GM23248 (cell line): ENCODE measurements at places on chromosomes 4 and X.

DNA sequence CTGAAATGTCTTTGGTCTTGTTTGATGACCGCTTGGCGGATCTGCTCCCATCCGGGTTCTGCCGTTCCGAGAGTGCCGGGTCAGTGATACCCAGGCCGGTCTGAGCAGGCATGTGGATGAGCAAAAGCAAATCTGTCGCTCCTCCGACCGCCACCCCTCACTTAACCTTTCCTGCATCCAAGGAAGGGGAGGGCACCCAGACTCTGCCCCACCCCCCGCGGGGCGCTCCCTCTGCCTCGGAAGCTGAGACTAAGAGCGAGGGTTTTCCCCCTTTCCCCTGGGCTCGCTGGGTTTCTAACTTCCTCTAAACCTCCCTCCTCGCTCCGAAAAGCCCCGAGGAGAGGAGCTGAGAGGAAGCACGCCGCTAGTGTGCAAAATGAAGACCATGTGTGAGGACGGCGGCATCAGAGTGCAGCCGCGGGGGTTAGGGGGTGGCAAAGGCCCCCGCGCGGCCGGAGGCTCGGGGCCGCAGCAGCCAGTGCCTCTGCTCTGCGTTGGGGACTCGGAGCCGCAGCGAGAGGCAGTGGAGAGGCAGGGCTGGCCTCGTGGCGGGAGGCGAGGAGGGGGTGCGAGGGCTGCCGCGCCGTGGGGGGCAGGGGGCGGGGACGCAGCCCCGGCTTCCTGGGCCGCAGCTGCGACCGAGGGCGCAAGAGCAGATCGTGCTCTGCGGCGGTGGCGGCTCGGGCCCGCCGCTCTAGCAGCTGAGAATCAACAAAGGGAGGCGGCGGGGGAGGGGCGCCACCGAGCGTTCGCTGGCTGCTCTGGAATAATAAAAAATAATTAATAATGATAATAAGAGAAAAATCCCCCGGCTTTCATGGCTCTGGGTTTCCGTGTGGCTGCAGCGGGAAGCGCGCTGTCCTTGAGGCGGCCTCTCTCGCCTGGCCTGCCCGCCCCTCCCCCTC lies 55.8 kb upstream of the BCOR start:
- H3K27me3 ChIP-seq, result no peaks in the 10 kb centered on the region
- H3K4me3 ChIP-seq, result peak overlapping the region; percentile 68
- H3K27ac ChIP-seq, result peak overlapping the region; percentile 62; the same call in 1 of the 2 replicates
- DNase-seq, result peak; percentile 49

DNA sequence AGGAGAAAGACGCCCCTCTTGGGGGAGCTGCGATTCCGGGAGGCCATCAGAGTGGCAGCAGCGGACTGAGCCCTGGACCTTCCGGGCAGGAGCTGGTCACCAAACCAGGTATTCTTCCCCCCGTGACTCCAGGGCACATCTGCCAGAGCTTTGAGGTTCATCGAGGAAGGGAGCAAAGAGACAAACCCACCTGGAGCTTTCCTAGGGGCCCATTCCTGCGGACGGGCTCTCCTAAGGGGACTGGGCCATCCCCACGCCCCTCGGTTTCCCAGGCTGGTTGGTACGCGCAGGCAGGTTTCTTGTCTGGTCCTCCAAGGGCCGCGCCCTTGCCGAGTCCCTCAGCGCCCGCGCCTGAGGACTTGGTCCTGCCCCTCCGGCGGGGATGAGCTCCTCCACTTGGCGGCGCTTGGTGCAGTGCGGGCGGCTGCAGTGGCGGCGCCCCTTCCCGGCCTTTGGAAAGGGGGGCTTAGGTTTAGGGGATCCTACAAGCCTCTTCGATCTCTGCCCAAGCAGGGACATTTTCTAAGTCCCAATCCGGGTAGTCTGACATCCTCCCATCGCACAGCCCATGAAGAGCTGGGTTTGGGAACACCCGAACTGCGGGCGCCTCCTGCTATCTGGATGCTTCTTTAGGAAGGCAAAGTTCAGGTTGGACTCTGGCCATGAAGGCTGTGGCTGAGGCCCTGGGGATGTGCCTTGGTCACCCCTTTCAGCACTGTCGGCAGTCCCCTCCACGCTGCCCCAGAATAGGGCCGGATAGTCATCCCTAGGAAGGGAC lies 538 bp downstream of the STBD1 start:
- peak overlapping the region; percentile 76 for H3K27ac ChIP-seq
- H3K4me3 ChIP-seq, result peak overlapping the region; percentile 90
- peaks cover 4% of the 10 kb centered on the region; the same call in 1 of the 2 replicates for H3K4me1 ChIP-seq
- peak; percentile 90 for DNase-seq
- H3K36me3 ChIP-seq, result no peaks in the 10 kb centered on the region
- no peaks in the 10 kb centered on the region for H3K27me3 ChIP-seq

DNA sequence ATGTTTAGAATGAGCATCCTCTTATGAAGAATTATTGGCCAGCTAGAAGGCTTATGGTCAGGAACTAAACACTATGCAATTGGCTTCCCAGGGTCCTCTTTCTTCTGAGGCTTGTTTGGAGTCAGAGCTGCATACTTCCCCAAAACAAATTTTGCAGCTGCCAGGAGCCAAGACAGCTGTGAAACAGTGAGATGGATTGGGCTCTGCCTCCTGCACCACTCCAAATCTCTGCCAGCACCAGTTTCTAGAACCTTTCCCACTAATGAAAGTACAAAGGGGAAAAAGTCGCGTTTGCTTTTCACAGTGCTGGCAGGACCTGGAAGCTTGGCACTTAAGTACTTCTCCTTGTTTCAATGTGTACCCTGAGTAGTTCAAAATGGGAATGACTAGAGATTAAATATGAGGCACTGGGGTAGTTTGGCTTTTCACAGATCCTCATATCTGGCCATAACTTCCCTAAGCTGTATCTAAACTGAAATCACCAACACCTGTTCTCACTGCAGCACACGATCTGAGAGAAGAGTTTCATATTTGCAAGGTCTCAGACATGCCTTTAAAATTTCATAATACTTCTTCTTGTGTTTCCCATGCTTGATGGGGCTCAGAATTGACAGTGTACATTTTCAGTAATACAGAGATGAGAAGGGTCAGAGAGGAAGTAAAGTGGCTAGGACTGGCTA lies 20.7 kb upstream of the AR start:
- no peaks in the 10 kb centered on the region for H3K4me1 ChIP-seq
- H3K27me3 ChIP-seq, result no peaks in the 10 kb centered on the region
- no peak overlapping the region for H3K27ac ChIP-seq
- DNase-seq, result no peak
- no peak overlapping the region for H3K4me3 ChIP-seq
- H3K36me3 ChIP-seq, result no peaks in the 10 kb centered on the region

DNA sequence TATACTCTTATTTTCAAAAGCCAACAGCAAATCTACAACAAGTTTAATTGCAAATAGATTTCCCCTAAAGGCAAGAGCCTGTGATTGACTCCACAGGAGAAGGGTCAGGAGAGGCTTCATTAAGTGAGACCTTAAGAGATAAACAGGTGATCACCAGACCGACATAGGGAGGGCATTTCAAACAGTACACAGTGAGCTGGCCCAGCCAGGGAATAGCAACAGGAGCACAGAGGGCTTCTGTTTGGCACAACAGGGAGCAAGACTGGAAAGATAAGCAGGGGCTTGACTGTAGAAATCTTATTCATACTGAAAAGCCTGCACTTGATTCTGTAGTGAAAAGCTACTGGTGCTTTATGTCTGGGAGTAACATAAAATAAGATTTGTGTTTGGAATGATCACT lies 3.9 kb downstream of the RUFY3 start:
- no peak overlapping the region for H3K4me3 ChIP-seq
- no peaks in the 10 kb centered on the region for H3K27me3 ChIP-seq
- no peak overlapping the region for H3K27ac ChIP-seq

GRCh38 chrX:107834275-107835201 lies 8.9 kb downstream of the MID2 start:
- peaks cover 5% of the 10 kb centered on the region; the same call in 1 of the 2 replicates for H3K4me1 ChIP-seq
- no peak overlapping the region for H3K27ac ChIP-seq
- no peaks in the 10 kb centered on the region for H3K36me3 ChIP-seq
- no peak for DNase-seq
- no peak overlapping the region for H3K4me3 ChIP-seq

GRCh38 chr4:3128976-3129375 lies 54.5 kb downstream of the HTT start:
- DNase-seq, result peak; percentile 81
- peaks cover 37% of the 10 kb centered on the region for H3K36me3 ChIP-seq
- peak overlapping the region; percentile 42 for H3K27ac ChIP-seq
- H3K27me3 ChIP-seq, result no peaks in the 10 kb centered on the region
- H3K4me3 ChIP-seq, result no peak overlapping the region

GRCh38 chr4:41976775-41977516 lies 4.6 kb upstream of the DCAF4L1 start:
- no peak overlapping the region for H3K4me3 ChIP-seq
- no peaks in the 10 kb centered on the region for H3K4me1 ChIP-seq
- no peaks in the 10 kb centered on the region for H3K27me3 ChIP-seq
- no peak for DNase-seq
- no peaks in the 10 kb centered on the region for H3K36me3 ChIP-seq

DNA sequence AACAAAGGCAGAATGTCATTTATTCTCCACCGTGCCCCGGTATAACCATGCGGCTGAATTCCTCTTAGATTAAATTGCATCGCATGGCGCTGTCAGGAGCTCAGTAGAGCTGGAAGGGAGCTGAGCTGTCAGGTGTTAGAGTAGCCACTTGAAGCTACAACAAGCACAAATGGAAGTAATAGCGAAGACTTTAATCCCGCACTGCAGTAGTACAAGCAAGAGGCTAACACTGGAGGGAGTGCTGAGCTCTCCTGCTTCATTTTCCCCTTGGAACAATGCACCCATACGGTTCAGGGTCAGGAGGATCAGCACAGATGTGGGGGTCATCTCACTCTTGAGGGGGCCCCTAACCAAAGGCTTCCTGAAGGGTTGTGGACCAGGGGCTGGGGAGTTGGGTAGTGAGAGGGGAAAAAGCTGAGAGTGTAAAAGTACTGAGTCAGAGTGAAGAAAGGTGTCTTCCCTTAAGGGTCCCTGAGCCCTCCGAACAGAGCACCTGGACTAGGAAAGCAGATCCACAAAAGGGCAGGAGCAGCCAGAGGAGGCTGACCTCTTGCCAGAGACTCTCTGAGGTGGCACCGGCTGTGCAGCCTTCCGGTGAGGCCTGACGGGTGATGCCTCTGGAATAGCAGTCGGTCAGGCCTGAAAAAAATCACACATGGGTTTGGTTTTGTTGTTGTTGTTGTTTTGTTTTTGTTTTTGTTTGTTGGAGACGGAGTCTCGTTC lies 36.0 kb upstream of the CBR4 start:
- no peak overlapping the region for H3K4me3 ChIP-seq
- H3K27me3 ChIP-seq, result no peaks in the 10 kb centered on the region
- no peaks in the 10 kb centered on the region for H3K4me1 ChIP-seq
- no peaks in the 10 kb centered on the region for H3K36me3 ChIP-seq
- no peak overlapping the region for H3K27ac ChIP-seq
- no peak for DNase-seq

GRCh38 chr4:108001540-108002135 lies 11.9 kb downstream of the HADH start:
- H3K4me1 ChIP-seq, result peaks cover 21% of the 10 kb centered on the region
- H3K4me3 ChIP-seq, result no peak overlapping the region
- H3K27ac ChIP-seq, result no peak overlapping the region
- no peaks in the 10 kb centered on the region for H3K36me3 ChIP-seq

DNA sequence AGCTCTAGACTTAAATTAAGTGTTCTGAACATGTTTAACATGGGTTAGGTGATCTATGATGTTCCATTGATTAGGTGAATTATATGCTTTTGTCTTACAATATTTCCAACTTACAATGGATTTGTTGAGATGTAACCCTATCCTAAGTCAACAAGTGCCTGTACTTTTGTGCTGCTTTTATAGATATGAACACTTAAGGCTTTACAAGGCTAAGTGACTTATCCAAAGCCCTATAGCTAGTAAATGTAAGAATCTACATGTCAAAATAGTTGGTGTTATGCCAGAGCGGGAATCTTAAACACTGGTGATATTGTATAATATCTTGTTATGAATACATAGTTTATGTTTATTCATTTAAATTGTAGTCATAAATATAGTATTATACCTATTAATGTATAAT lies 1629.1 kb upstream of the IGFBP7 start:
- H3K27me3 ChIP-seq, result no peaks in the 10 kb centered on the region
- DNase-seq, result no peak
- H3K4me1 ChIP-seq, result no peaks in the 10 kb centered on the region
- no peak overlapping the region for H3K27ac ChIP-seq
- H3K36me3 ChIP-seq, result no peaks in the 10 kb centered on the region
- no peak overlapping the region for H3K4me3 ChIP-seq

DNA sequence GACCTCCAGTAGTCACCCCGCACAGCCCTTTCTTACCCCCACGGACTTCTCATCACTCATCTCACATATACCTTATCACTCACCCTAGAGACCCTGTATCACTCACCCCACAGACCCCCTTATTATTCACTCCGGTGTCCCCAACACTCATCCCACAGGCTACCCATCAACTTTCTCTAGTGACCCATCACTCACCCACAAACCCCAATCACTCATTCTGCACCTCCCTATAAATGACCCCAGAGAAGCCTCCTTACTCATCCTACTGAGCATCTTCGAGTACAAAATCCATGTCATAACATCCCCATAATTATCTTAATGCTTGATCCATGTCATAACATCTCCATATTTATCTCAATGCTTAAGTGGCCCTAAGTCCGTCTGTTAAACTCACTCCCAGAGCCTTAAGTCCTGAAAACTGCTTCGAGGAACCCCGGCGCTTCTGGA lies 934 bp downstream of the ZNF41 start:
- no peaks in the 10 kb centered on the region for H3K36me3 ChIP-seq
- peak overlapping the region; percentile 87 for H3K4me3 ChIP-seq
- peaks cover 22% of the 10 kb centered on the region for H3K4me1 ChIP-seq
- no peak for DNase-seq
- peak overlapping the region; percentile 95 for H3K27ac ChIP-seq
